RPMI8226 (cell line): ENCODE measurements at places on chromosomes 5 and 9.

GRCh38 chr5:83490203-83490602 lies 18.7 kb downstream of the VCAN start:
- DNase-seq: no peak

DNA sequence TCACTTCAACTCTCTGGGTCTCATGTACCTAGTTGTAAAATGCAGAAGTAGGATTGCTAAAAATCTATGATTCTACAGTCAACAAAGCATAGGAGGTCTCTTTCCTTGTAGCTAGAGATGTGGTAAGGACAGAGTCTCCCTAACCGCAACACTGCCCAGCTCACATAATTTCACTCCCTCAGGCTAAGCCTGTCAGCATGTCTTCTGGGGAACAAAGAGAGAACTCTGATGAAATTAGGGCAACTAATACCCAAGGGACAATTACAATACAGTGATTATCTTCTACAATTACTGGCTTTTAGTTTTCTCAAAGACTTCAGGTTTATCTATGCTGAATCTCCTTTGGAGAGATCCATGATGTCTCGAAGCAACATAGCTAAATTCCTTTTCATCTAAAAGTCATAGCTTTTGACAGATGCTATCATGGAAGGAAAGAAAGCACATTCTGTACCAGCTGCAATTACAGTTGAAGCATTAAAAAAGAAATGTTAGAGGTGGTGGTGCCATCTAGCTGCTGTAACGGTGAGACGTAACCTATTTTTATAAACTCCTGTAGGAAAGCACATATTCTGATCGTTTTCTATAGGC lies 141.1 kb upstream of the TARS1 start:
- no peak for DNase-seq

DNA sequence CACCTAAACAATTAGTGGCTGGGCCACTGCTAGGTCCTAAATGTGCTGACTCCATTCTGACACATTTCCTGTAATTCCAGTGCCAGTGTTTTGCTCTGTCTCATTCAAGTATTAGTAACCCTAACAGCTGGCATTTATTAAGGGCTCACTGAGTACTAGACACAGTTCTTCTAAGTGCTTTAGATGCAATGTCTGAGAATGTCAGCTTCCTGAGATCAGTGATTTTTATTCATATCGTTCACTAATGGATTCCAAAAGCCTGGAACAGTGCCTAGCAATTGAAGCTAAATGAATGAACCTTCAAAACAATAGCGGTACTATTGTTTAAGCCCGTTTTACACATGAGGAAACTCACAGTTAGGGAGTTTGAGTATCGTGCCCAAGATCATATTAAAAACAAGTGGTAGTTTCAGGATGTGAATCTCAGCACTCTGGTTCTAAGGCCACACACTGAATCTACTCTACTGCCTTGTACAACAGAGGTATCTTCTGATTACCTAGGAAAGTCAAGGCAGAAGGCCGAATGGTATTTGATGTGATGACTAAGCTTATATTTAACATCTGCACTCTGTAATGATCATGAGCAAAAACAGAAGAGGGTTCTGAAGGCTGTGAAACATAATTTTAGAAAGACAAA lies 304.0 kb downstream of the PJA2 start:
- no peak for DNase-seq

DNA sequence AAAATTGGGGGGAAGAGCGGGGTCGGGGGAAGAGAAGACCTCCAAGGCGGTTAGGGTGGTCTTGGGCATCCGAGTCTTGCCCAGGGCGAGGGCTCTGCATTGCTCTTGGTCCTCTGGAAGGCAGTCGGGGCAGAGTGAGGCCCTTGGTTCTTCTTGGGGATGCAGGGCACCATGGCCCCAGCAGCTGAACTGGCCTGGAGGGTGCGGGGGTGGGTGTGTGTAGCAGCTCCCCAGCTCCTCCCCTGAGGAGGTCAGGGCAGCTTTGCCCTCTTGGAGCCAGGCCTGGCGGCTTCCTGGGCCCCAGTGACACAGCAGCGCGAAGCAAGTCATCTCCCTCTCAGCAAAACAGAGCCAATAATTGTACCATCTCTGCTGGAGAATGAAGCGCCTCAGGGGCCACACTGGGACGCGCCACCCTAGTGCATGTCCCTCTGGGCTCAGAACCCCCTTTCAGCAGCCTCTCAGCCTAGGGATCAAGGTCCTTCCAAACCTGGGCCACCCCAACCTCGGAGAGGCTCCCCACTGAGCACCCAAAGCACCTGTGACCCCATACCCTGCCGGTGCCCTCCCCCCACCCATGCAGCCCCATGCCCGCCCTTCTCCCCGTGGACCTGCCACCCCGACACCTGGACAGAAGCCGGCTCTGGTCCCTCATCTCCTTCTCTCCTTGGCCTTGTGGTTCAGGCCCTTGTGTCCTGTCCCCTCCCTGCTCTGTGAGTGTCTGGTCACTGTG lies 10.4 kb upstream of the RXRA start:
- DNase-seq: peak; percentile 74

- DNase-seq: no peak
Observed at GRCh38 chr5:85049020-85049419, 664.3 kb upstream of the EDIL3 start.

DNA sequence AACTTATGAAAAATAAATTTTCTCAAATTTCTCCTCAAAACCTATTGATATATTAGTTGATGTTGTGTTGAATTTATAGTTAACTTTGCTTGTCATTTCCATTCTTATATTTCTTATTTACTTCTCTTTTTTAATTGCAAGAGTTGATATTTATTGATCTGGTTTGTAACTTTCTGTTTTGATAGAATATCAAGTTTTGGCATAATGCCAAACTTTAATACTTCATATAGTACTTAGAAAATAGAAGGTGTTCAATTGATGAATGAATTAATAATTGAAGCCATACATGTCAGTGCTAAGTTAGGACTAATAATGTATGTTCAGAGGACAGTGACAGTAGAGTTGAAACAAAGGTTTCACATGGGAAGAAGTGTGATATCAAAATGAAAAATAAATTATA lies 27.9 kb downstream of the ERCC6L2 start:
- DNase-seq: no peak

DNA sequence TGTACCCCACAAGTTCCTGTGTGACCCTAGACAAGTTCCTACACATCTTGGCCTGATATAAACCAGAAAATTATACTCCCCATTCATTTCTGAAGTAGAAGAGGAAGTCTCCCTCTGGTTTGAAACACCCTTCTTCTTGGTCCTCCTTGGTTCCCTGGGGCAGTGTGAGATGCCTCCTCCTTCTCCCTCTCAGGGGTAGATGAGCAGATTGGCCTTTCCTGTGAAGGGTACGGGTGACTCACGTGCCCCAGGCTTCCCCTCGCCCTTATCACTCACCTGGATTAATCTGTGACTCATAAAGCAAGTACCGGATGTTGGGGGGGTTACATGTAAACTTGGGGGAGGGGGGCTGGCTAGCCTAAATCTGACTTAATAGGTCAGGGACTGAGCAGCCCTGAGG lies 11.1 kb upstream of the AQP3 start:
- no peak for DNase-seq

- no peak for DNase-seq
Observed at GRCh38 chr9:137273095-137273490, 4.4 kb upstream of the TOR4A start.

DNA sequence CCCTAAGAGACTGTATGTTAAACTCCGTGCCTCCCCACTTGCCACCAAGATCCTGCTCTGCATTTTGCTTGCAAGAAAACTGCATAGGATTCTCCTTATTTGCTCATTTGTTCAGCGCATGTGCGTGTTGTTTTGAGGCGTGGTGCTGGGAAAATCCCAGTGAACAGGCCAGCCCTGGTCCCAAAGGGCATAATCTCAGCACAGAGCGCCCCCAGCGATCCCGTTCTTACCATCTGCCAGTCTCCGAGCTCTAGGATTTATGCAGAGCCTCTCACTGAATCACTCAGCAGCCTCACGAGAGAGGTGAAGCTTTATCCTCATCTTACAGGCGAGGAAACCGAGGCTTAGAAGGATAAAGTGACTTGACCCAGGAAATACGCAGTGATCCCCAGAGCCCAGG lies 11.5 kb downstream of the PRRX2 start:
- DNase-seq: no peak

GRCh38 chr9:35110327-35110761 lies 5.3 kb downstream of the ATOSB start:
- no peak for DNase-seq

DNA sequence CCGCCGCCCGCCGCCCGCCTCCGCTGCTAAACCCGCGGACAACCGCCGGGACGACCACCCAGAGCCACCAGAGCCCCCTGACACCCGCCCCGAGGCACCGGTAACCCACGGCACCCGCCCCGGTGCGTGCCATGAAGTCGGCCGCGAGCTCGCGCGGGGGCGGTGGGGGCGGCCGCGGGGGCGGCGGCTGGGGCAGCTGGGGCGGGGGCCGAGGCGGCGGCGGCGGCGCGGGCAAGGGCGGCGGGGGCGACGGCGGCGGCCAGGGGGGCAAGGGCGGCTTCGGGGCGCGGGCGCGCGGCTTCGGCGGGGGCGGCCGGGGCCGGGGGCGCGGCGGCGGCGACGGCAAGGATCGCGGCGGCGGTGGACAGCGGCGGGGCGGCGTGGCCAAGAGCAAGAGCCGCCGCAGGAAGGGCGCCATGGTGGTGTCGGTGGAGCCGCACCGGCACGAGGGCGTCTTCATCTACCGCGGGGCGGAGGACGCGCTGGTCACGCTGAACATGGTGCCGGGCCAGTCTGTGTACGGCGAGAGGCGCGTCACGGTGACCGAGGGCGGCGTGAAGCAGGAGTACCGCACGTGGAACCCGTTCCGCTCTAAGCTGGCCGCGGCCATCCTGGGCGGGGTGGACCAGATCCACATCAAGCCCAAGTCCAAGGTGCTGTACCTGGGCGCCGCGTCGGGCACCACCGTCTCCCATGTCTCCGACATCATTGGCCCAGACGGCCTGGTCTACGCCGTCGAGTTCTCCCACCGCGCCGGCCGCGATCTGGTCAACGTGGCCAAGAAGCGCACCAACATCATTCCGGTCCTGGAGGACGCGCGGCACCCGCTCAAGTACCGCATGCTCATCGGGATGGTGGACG lies 499 bp downstream of the FBLL1 start:
- no peak for DNase-seq

GRCh38 chr5:145982572-145983318 lies 46.4 kb downstream of the SH3RF2 start:
- no peak for DNase-seq
